ENCODE measurements at places on chromosomes 16 and 17.

GRCh38 chr16:21634216-21634615 is 18.2 kb downstream of the IGSF6 start:
- DNase-seq = no peak

GRCh38 chr16:52553322-52553721 is 6.4 kb upstream of the TOX3 start:
- no peak for DNase-seq

- no peak for DNase-seq
Observed at GRCh38 chr16:2609827-2610470, 72.1 kb downstream of the PDPK1 start.

DNA sequence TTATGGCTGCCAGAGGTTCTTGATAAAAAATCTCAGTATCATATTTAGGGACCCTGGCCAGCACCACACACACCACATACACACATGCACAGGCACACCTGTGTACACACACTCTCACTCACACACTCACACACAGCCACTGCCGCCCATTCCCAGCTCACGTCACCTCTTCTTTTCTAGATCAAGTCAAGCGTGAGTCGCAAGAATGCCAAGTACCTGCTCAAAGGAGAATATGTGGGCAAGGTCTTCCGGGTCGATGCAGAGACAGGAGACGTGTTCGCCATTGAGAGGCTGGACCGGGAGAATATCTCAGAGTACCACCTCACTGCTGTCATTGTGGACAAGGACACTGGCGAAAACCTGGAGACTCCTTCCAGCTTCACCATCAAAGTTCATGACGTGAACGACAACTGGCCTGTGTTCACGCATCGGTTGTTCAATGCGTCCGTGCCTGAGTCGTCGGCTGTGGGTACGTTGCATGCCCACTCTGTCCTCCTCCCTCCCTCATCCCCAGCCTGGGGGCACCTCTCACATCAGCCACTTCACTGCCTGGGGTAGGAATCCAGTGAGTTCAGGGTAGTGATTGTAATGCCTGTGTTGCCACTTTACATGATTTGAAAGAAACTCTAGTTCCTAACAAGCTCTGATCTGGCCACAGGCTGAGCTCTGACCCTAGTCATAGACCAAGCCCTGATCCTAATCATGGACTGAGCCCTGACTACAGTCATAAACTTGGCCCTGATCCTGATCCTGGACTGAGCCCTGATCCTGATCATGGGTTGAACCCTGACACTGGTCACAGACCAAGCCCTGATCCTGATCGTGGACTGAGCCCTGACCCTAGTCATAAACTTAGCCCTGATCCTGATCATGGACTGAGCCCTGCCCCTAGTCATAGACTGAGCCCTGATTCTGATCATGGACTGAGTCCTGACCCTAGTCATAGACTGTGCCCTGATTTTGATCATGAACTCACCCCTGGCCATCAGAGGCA is 20.4 kb downstream of the CDH5 start:
- no peak for DNase-seq

DNA sequence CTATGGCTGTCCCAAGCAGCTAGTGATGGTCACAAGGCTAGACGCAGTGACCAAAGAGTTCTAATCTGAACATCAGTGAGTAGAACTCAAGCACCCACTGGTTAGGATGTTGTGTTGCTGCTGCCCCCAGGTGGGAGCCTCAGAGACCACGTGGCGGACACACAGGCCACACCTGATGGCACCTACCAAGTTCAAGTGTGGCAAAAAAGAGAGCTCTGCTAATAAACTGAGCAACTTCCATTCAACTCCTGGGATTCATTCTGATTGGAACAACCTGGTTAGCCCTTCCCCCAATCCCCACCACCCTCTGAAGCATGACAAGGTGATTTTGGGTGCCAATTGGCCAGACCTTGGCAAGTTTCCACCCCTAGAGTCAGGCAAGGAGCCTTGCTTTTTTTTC is 3.5 kb upstream of the LCMT1 start:
- no peak for DNase-seq

DNA sequence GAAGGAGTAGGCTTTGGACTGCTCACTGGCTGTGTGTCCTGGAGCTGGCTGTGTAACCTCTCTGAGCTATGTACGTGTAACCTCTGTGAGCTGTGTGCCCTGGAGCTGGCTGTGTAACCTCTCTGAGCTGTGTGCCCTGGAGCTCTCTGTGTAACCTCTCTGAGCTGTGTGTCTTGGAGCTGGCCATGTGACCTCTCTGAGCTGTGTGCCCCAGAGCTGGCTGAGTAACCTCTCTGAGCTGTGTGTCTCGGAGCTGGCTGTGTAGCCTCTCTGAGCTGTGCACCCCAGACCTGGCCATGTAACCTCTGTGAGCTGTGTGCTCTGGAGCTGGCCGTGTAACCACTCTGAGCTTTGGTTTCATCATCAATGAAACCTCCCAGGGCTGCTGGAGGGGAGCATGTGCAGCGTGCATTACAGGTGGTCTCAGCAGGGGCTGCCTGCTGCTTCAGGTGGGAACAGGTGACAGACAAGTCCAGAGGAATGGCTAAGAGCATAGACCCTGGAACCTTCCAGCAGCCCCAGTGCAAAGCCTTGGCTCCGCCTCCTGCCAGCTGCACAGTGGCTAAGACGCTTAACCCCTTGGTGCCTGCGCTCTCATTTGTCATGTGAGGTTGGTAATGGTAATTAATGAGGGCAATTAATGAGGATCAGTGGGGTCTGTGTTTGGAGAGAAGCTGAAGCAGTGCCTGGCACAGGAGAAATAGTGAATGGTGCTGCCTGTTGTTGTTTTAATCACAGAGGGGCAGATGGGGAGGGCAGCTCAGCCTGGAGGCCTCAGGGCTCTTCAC is 86.7 kb downstream of the KATNIP start:
- DNase-seq = no peak

DNA sequence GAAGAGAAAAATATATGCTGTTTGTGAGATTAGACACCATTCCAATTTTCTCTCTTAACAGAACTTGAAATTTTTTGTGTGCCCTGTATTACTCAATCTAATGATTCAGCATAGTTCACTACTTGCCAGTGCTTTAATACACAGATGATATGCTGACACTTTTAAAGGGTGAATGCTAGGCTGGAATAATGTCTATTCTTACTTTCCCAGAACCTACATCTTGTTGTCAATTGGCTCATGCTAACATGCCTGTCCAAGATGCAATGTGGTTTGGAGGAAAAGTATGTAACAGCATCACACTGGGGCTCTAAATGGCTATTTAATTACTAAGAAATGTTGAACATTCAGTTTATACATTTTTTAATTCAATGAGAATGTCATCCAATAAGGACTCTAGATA is 7.6 kb upstream of the MAP2K6 start:
- no peak for DNase-seq

GRCh38 chr16:88533381-88533917 is 36.8 kb upstream of the ZC3H18 start:
- DNase-seq = no peak

- DNase-seq = no peak
Observed at GRCh38 chr17:14080847-14081251, 11.5 kb downstream of the COX10 start.

DNA sequence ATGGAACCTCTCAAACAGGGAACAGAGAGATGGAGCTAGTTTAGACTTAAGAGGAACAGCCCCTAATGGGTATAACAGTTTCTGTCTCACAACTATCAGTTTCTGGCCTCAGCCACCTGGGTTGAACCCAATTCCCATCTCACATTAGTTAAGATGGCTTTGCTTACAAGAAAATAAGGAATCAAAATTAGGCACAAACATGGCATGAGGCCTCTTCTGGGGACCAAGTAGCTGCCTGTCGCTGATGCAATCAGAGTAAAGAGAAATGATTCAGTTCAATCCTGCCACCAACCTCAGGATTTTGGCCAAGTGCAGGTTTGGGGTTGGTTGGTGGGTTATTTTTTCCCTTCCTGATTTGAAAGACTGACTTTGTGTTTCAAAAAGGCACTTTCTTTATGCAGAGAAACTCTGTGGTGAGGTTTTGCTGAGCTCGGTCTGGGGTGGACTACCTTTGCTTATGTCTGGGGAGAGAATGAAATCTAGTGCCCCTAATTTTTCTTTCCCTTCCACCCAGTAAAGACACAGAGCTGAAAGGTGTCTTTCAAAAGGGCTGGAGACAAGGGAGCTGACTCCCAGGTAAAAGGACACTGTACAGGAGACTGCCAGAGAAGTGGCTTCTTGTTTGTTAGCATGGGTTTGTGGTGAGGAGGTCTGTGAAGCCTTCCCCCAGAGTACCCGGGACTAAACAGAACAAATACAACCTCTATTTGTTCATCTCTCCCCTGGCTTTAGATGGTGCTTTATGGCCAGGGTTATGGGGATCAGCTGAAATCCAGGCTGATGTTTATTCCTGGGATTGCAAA is 44.8 kb upstream of the NFAT5 start:
- no peak for DNase-seq

GRCh38 chr16:30407102-30407803 is at the start of gene ZNF771:
TSS of gene ZNF771 (plus strand) at chr16:30407606. CDS start at chr16:30408054, 448 bp downstream.
- DNase-seq = peak; percentile 95
